ENCODE measurements at places on chromosomes 4 and X.
A peak's percentile ranks its signal among the peaks of the same experiment; 100 is the strongest.

DNA sequence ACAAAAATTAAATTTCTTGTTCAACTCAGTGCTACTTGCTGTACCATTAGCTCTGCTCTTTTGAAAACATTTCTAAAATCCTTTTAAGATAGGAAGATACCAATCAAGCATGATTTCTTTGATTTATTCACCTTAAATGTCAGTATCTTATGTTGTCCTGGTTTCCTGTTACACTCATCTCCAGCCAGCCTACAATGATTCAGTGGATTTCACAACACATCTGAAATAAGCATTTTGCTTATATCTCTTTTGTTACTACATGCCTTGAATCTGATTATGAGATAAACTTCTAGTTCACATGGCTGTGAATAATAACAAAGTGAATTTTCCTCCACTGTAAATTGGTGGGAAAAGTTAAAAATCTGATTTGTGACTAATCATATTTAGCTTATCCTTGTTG is 112.5 kb upstream of the BMP3 start:
- DNase-seq: no peak

DNA sequence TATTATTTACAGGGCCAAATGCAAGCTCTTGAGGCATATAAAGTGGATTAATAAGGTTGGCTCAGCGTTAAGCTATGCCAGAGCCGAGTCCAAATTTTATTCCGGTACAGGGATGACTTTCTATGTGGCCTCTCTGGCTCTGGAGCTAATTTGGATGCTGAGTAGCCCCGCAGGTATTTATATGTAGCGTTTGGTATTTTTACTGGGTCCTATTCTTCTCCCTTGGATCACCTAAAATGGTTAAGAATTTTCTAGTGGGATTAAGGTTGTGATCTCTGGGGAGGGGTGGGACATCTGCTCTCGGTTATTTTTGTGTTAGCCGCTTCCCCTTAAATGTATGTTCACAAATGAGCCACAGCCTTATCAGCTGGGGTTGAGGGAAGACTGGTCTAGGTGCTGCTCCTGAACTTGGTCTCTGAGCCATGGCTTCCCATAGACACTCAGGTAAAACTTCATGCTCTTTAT is 49.4 kb downstream of the FHL1 start:
- no peak for DNase-seq

- DNase-seq: no peak
Observed at GRCh38 chr4:113881256-113881655, 98.2 kb downstream of the ARSJ start.

- DNase-seq: no peak
Observed at GRCh38 chrX:131779741-131780140, 235.9 kb downstream of the OR13H1 start.

GRCh38 chrX:129823115-129823514 is 20.6 kb downstream of the ZDHHC9 start:
- peak; percentile 27 for DNase-seq

GRCh38 chrX:30888526-30889146 is 418 bp downstream of the TAB3 start:
- DNase-seq: no peak

DNA sequence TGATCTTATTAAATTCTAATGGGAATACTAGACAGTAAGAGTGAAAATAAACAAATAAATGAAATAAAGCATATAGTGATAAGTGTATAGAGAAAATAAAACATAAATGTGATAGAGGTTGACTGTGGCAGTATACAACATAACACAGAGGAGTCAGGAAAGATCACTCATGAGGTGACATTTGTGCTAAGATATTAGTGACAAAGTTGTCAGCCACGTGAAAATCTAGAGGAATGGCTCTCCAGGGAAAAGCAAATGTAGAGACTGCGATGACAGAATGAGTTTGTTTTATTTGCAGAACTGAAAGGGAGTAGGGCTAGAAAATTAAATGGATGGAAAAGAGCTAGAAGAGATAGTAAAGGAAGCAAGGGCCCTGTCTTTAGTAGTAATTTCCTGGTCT is 72.8 kb upstream of the GABRA2 start:
- DNase-seq: no peak

- peak; percentile 26 for DNase-seq
Observed at GRCh38 chrX:45850775-45851433, 650.2 kb upstream of the DIPK2B start.

- no peak for DNase-seq
Observed at GRCh38 chr4:180141734-180142133, 2101.5 kb upstream of the TENM3 start.

DNA sequence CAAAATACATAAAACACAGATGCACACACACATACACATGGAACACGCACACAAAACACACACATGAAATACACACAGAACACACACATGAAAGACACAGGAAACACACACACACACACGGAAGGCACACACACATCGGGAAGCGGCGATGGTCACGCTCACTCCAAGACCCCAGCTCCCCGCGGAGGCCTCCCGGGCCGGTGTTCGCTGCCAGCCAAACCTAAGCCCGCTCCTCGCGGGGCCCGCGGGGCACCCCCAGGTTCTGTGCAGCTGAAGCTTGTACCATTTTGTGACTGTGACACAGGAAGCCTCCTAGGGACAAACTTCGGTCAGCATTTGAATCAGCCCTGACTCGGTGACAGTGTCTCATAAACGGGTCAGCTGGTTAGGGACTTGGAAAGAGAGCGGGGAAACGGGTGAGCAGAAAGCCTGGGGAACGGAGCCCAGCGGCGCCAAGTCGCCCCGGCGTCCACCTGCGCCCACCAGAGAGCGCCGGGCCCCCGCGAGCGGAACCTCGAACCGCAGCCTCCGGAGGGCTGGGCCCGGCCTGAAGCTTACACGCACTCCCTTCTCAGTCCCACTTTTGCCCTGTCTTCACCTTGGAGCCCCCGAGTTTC is 32.1 kb downstream of the F11 start:
- peak; percentile 18 for DNase-seq

- DNase-seq: no peak
Observed at GRCh38 chr4:151197247-151197646, 79.7 kb upstream of the PRSS48 start.

- no peak for DNase-seq
Observed at GRCh38 chr4:20255823-20256222, 4.1 kb downstream of the SLIT2 start.

DNA sequence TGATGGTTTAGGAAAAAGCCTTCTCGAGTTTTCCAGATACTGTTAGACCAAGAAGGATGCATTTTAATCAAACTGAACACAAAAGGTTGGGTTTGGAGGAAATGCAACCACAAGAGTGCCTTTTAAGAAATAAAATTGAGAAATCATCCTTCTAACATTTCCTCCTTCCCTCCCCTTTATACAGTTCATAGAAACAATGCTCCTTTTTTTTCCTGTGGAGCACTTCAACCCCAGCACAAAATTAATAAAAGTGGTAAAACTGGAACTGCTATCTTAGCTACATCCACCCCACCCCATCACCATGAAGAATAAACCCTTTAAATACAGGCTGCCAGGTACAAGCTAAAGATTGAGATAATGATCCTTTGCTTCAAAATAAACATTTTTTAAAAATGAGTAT is 211.1 kb downstream of the RELL1 start:
- DNase-seq: no peak

DNA sequence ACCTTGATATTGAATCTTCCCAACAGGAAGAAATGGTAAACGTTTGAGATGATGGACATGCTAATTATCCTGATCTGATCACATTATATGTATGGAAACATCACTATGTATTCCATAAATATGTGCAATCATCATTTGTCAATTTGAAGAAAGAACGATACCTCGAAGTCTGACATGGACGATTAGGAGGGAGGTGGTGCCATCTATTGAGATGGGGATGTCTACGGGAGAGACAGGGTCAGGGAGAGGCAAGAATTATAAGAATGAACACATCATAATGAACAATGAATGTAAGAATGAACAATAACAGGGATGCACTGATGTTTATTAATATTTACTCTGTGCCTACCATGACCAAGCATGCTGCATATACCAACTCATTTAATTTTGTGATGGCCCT is 93.7 kb upstream of the SOD3 start:
- DNase-seq: no peak

DNA sequence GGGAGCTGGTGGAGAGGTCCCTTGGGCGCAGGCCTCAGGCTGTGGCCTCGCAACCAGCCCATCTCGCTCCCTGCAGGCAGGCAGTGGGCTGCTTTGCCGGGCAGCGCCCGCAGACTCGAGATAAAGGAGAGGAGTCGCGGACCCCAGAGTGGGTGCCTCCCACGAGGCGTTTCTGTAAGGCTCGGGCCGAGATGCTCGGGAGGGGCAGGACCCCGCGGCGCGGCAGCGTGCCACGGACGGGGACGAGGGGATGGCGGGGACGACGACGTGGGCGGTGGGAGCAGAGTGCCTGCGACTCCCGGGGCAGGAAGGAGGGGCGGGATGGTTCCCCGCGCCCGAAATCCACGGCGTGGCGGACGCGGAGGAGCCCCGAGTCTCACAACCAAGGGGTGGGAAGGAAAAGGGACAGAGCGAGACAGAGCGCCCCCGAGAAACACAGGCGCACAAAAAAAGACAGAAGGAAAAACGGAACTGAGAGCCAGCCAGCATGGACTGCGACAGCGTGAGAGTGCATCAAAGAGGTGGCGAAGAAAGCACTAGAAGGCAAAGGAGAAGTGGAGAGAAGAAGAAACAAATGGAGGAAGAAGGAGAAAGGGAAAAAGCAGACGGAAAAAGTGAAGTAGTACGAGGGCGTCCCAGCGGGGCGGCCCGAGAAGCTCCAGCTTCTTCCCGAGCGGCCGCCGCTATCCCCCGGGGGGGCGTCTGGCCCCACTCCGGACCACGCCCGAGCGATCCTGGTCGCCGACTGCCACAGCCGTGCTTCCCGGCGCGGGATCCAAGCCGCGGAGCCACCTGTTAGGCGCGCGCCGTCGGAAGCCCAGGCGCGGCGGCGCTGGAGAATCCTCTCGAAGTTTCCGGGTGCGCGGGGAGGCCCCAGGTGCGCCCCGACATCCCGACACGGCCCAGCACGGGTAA is 1.5 kb downstream of the BEND4 start:
- peak; percentile 12 for DNase-seq

- DNase-seq: no peak
Observed at GRCh38 chr4:151921811-151922210, 161.0 kb upstream of the GATB start.

GRCh38 chr4:24722026-24722568 is 73.3 kb upstream of the SOD3 start:
- no peak for DNase-seq

- no peak for DNase-seq
Observed at GRCh38 chr4:184897895-184898294, 72.1 kb upstream of the ACSL1 start.

DNA sequence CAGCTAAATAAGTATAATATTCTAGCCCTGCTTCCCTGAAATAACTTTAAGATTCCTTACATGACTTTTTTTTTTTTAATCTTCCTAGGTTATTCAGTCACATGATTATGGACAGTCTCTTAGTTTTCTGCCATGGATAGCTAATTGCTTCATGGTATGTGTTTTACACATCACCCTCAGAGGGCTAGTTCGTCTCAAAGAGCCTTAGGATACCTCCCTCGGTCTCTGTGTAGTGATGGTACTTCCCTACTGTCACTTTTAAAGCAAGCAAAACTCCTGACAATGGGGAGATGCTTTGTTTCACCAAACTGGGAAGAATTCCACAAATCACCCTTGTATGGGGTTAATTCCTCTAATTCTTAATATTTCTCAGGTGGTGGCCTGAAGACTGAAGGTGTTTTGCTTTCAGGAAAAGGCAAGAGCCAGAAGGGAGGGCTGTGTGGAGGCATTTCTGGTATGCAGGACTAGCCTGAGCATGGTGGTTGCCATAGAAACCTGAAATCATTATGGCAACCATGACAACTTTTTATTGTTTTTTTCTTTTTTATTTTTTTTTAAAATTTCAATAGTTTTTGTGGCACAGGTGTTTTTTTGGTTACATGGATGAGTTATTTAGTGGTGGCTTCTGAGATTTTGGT is 70.4 kb downstream of the BEX3 start:
- no peak for DNase-seq

DNA sequence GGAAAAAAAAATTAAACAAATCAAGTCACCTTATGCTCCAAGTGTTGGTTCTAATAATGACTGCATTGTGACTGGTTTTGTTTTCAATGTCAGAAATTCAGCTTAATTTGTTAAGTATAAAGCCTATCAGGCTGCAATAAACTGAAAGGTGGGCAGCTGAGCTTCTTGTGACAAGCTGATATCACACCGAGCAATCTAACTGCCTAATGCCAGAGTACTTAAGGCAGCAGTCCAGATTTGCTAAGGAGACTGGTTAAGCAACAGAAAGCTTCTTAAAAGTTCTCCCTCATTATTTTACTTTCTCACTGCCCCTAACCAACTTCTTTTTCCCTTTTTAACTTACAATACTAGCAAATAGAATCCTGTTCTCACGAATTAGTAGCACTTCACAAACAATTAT is 201.0 kb downstream of the MAB21L2 start:
- DNase-seq: no peak

- DNase-seq: no peak
Observed at GRCh38 chr4:155173371-155173770, 35.1 kb upstream of the NPY2R start.

DNA sequence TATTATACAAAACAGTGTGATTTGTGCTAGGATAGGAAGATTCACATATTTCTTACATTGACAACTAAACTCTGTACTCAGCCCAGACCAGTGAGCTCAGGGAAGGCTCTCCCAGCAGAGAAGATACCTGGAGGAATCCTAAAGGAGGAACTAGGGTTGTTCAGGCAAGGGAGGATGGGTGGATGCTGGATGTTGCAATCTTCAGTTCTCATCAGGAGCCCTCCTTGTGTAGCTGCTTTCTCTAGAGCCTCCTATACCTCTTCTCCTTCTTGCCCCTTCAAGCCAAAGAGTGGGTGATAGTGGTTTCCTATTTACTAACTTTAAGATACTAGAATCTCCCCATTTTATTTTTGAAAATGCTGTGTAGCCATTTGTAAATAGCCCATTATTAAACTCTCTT is 117.3 kb downstream of the NKX6-1 start:
- DNase-seq: no peak

DNA sequence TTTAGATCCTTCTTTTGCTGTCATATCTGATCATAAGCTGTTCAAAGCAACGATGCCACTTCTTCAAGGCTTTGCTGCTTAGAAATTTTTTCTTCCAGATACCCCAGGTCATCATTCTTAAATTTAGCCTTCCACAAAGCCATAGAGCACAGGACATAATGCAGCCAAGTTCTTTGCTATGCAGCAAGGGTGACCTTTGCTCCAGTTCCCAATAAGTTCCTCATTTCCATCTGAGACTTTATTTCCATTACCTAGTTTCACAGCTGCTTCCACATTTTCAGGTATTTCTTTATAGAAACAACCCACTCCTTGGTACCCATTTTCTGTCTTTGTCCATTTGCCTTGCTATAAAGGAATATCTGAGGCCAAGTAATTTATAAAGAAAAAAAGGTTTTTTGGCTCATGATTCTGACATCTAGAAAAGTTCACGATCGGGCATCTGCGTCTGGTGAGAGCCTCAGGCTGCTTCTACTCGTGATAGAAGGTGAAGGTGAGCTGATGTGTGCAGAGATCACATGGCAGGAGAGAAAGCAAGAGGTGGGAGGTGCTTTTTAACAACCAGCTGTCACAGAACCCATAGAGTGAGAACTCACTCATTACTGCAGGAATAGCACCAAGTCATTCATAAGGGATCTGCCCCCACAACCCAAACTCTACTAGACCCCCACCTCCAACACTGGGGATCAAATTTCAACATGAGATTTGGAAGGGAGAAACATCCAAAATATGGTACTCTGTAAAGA is 11.8 kb upstream of the TASL start:
- DNase-seq: no peak
